HepG2 (cell line): ENCODE measurements at places on chromosomes 11 and 22. TPM values are rescaled to one million over a fixed set of nuclear protein-coding genes. Genes with fewer than 3 reads are reported as not detected.

CD3G gene
- total RNA-seq, result not detected in 2 replicates

- H3K4me1 ChIP-seq, result no peaks in the 10 kb centered on the region
- no peaks in the 10 kb centered on the region for H3K36me3 ChIP-seq
- H3K27me3 ChIP-seq, result no peaks in the 10 kb centered on the region
- DNase-seq, result no peak
- H3K4me3 ChIP-seq, result no peak overlapping the region
- H3K27ac ChIP-seq, result no peak overlapping the region
These were observed 269.8 kb upstream of the PDGFD start for GRCh38 chr11:104433751-104434150.

CHRM1 gene
- not detected in 2 replicates for total RNA-seq

GRCh38 chr11:34599406-34599945 lies 21.4 kb upstream of the EHF start:
- H3K27me3 ChIP-seq, result no peaks in the 10 kb centered on the region
- peak overlapping the region; percentile 95 for H3K27ac ChIP-seq
- H3K4me1 ChIP-seq, result peaks cover 86% of the 10 kb centered on the region
- no peaks in the 10 kb centered on the region for H3K36me3 ChIP-seq
- DNase-seq, result peak; percentile 79
- H3K4me3 ChIP-seq, result peak overlapping the region; percentile 67

PSMC3 gene
- total RNA-seq, result 214 and 279 TPM in 2 replicates

GRCh38 chr11:124799348-124800225 lies 619 bp downstream of the MSANTD2 start:
- H3K4me1 ChIP-seq, result peaks cover 46% of the 10 kb centered on the region
- H3K4me3 ChIP-seq, result peak overlapping the region; percentile 94
- H3K36me3 ChIP-seq, result no peaks in the 10 kb centered on the region
- no peaks in the 10 kb centered on the region; the same call in 2 of the 3 replicates for H3K27me3 ChIP-seq
- peak overlapping the region; percentile 88 for H3K27ac ChIP-seq
- no peak for DNase-seq

- peaks cover 38% of the 10 kb centered on the region for H3K4me1 ChIP-seq
- no peak for DNase-seq
- no peak overlapping the region for H3K4me3 ChIP-seq
- H3K36me3 ChIP-seq, result no peaks in the 10 kb centered on the region
These were observed 134.9 kb upstream of the HSD17B12 start for GRCh38 chr11:43545610-43546009.

SULT4A1 gene
- total RNA-seq, result not detected in 2 replicates

DNA sequence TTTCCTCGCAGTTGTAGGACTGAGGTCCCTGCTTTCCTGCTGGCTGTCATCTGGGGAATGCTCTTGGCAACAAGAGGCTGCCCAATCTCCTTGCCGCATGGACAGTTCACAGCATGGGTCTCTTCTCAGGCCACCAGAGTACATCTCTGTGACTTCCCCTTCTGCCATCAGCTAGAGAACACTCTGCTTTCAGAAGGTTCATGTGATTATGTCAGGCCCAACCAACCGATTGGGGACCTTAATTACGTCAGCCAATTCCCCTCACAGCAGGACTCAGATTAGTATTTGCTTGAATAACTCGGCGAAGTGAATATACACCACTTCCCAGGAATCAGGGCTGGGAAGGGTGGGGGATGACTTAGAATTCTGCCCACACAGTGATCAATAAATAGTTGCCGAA lies 61.9 kb upstream of the CSNK2A3 start:
- no peak overlapping the region for H3K4me3 ChIP-seq
- H3K4me1 ChIP-seq, result no peaks in the 10 kb centered on the region
- H3K36me3 ChIP-seq, result no peaks in the 10 kb centered on the region
- no peak for DNase-seq
- H3K27me3 ChIP-seq, result peaks cover 8% of the 10 kb centered on the region; the same call in 1 of the 3 replicates

DNA sequence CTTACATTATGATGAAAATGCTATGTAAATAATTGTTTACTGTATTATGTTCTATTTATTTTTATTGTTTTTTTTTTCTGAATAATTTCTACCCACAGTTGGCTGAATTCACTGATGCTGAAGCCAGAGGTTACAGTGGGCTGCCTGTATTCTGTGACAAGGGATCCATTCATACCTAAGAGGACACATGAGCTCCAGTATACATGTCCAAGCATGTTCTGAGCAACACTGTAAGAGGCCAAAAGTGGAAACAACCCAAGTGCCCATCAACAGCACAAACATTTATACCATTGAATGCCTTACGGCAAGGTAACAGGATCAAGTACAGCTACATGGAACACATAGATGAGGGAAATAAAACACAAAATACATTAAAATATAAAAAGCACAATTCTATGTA lies 1.4 kb upstream of the SRSF8 start:
- H3K4me1 ChIP-seq, result peaks cover 18% of the 10 kb centered on the region
- no peak for DNase-seq
- H3K4me3 ChIP-seq, result no peak overlapping the region
